Hepatocyte (in vitro differentiated cells): ENCODE measurements at places on chromosomes 12 and 14.

- H3K36me3 ChIP-seq, result no peaks in the 10 kb centered on the region
- no peaks in the 10 kb centered on the region for H3K27me3 ChIP-seq
- no peak overlapping the region for H3K27ac ChIP-seq
- H3K4me3 ChIP-seq, result no peak overlapping the region
- H3K4me1 ChIP-seq, result peaks cover 12% of the 10 kb centered on the region
These were observed 1.1 kb downstream of the ADSS1 start for GRCh38 chr14:104724981-104725771.

- no peaks in the 10 kb centered on the region for H3K36me3 ChIP-seq
- peak overlapping the region; percentile 81 for H3K27ac ChIP-seq
These were observed 390 bp downstream of the BRAP start for GRCh38 chr12:111685322-111685810.

DNA sequence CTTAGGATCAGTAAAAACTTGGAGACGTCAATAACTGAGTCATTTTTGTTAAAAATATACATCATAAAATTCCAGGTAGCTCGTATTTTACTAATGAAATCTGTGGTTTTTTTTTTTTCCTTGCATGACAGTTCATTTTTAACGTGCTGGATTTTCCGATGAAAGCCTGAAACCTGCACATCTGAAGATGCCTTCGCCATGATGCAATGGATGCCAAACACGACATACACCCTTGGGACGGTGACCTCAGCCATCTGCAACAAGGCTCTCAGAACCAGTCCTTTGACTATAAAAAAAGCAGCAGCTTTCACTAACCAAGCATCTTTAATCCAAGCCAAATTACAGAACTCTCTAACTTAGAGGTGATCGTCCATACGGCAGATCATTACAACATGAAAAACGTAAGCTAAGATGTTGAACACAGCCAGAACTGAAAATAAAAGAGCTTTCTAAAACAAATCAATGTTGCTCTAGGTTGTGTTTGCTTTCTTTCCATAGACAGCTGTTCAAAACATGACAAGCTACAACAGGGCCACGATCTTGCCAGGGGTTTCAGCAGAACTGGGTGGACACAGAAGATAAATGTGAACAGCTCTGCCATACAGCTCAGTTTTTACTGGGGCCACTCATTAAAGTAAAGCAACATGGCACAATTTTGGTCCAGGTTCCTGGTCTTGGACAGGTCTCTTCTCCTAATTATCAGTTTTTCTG lies 7.8 kb downstream of the NIN start:
- no peak overlapping the region for H3K27ac ChIP-seq
- H3K27me3 ChIP-seq, result peaks cover 39% of the 10 kb centered on the region
- no peaks in the 10 kb centered on the region for H3K36me3 ChIP-seq
- H3K4me3 ChIP-seq, result no peak overlapping the region
- DNase-seq, result no peak

DNA sequence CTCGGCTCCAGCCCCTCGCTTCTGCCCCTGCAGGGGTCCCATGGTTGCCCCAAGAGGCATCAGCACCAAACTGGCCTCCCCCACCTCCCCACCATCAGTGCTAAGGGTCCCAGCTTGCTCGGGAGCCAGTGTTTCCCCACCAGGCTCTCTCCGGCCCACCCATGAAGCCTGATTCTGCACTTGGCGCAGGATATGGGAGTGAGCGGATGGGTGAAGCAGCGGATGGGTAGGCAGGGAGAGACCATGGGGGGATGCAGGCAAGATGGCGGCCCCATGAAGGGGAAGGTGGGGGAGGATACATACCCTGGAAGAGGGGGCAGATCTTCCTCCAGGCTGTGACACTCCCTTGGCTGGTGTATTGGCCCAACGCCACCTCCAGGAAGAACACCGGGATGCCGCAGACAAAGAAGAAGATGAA lies 9.7 kb downstream of the SLC6A12 start:
- no peak for DNase-seq
- H3K4me1 ChIP-seq, result peaks cover 10% of the 10 kb centered on the region
- no peak overlapping the region for H3K27ac ChIP-seq

- peaks cover 15% of the 10 kb centered on the region for H3K4me1 ChIP-seq
- no peak overlapping the region for H3K27ac ChIP-seq
- H3K27me3 ChIP-seq, result peaks cover 11% of the 10 kb centered on the region
- no peak for DNase-seq
- no peaks in the 10 kb centered on the region for H3K36me3 ChIP-seq
- no peak overlapping the region for H3K4me3 ChIP-seq
These were observed 7.3 kb upstream of the ASIC1 start for GRCh38 chr12:50050119-50050385.

DNA sequence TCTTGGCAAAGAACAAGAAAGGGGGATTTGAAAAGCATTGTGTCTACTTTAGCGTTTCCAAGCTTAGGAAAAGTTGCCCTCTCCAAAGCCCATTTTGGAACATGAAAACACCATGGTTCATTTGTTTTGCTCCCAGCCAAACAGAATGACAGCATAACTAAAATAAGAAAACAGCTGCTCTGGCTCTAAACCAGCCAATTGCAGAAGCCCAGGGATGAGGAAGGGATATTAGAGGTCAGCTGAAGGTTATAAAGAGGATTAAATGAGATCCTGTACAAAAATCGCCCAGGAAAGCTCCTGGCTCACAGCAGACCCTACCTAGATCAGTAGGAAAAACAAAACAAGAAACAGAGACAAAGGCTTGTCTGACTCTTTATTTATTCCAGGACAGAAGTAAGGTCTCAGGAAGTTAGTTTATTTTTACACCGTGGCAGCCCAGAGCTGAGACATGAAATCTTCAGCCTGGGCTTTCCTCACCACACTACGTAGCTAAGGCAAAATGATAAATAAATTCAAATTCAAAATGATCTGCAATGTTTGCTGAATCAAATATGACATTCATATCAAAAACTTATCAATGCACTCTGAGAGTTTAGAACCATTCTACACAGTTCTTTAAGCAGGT lies 25.9 kb downstream of the SPX start:
- DNase-seq, result no peak
- H3K27me3 ChIP-seq, result no peaks in the 10 kb centered on the region
- H3K36me3 ChIP-seq, result no peaks in the 10 kb centered on the region
- no peaks in the 10 kb centered on the region for H3K4me1 ChIP-seq

GRCh38 chr12:24121911-24122310 lies 172.4 kb upstream of the SOX5 start:
- no peaks in the 10 kb centered on the region for H3K4me1 ChIP-seq
- no peak overlapping the region for H3K4me3 ChIP-seq
- H3K27ac ChIP-seq, result no peak overlapping the region
- DNase-seq, result no peak

DNA sequence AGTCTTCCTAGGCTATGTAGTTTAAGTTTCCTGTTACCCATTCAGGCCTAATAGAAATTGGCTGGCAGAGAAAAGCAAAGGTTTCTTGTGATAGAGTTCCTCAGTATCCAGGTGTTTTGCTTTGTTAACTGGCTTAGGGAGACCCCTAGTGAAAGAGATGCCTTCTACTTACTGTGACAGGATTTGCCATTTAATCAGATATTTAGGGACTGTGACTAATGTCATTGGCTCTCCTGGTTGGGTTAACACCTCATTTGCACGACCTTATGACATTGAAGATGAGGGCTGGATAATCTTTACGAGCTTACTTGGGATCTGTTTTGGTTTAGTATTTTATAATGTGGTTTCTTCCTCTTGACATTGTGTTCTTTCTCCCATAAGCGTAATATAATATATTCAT lies 5.8 kb downstream of the MON2 start:
- H3K4me1 ChIP-seq, result peaks cover 15% of the 10 kb centered on the region
- no peaks in the 10 kb centered on the region for H3K27me3 ChIP-seq
- H3K4me3 ChIP-seq, result no peak overlapping the region
- no peak for DNase-seq
- H3K27ac ChIP-seq, result no peak overlapping the region
- no peaks in the 10 kb centered on the region for H3K36me3 ChIP-seq

- H3K36me3 ChIP-seq, result no peaks in the 10 kb centered on the region
- no peaks in the 10 kb centered on the region for H3K4me1 ChIP-seq
- no peak overlapping the region for H3K27ac ChIP-seq
- no peaks in the 10 kb centered on the region for H3K27me3 ChIP-seq
- no peak overlapping the region for H3K4me3 ChIP-seq
These were observed 11.1 kb downstream of the STRAP start for GRCh38 chr12:15893260-15893659.

DNA sequence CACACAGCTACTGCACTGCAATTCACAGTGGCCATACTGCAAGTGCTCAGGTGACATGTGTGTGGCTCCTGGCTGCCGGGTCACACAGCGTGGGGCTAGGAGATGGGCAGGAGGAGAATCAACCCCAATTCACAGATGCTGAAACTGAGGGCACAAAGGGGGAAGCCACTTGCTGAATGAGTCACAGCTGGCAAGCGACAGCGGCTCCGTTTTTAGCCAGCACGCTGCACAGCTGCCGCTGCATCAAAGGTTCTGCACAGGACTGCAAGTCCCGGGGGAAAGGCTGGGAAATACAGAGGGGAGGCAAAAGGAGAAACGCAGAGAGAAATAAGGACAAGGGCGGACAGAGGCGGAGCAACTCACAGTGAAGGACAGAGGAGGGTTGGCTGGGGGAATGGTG lies 57.9 kb downstream of the KDM2B start:
- no peaks in the 10 kb centered on the region for H3K27me3 ChIP-seq
- H3K4me3 ChIP-seq, result no peak overlapping the region
- H3K27ac ChIP-seq, result no peak overlapping the region
- no peaks in the 10 kb centered on the region for H3K36me3 ChIP-seq
- DNase-seq, result no peak

- H3K27ac ChIP-seq, result no peak overlapping the region
- no peaks in the 10 kb centered on the region for H3K27me3 ChIP-seq
- H3K4me1 ChIP-seq, result no peaks in the 10 kb centered on the region
- H3K4me3 ChIP-seq, result no peak overlapping the region
These were observed 206.2 kb downstream of the FSCB start for GRCh38 chr14:44300916-44301315.

DNA sequence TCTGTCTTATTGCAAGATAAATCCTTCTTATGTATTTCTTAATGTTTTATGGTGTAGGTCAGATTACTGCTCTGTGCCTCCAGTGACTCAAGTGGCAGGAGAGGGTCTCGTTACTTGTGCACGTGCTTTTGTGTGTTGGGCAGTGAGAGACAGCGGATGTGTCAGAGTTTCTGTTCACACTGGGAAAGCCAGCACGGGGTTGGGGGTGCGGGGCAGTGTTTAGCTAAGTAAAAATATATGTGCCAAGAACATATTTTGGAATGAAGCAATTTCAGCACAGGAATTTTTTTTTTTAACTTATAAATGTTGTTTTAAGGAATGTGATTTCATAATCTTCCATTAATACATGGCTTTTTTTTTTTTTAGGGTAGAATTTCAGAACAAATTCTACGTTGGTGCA lies 4.5 kb upstream of the DNAH10 start:
- peaks cover 10% of the 10 kb centered on the region for H3K4me1 ChIP-seq
- DNase-seq, result no peak
- no peaks in the 10 kb centered on the region for H3K36me3 ChIP-seq
- H3K4me3 ChIP-seq, result no peak overlapping the region
- peaks cover under 1% of the 10 kb centered on the region for H3K27me3 ChIP-seq
- no peak overlapping the region for H3K27ac ChIP-seq

- no peaks in the 10 kb centered on the region for H3K27me3 ChIP-seq
- peaks cover 11% of the 10 kb centered on the region for H3K4me1 ChIP-seq
- H3K27ac ChIP-seq, result no peak overlapping the region
- no peaks in the 10 kb centered on the region for H3K36me3 ChIP-seq
These were observed 32.2 kb upstream of the BHLHE41 start for GRCh38 chr12:26157001-26157400.

- no peaks in the 10 kb centered on the region for H3K36me3 ChIP-seq
- no peak for DNase-seq
- H3K4me1 ChIP-seq, result no peaks in the 10 kb centered on the region
- no peak overlapping the region for H3K27ac ChIP-seq
- no peak overlapping the region for H3K4me3 ChIP-seq
These were observed 38.7 kb downstream of the DDX51 start for GRCh38 chr12:132105467-132105866.

GRCh38 chr14:99230208-99231151 lies 41.5 kb downstream of the BCL11B start:
- no peak overlapping the region for H3K4me3 ChIP-seq
- DNase-seq, result peak; percentile 55
- no peaks in the 10 kb centered on the region for H3K36me3 ChIP-seq

GRCh38 chr14:77409131-77409533 lies 14.2 kb downstream of the NOXRED1 start:
- no peak overlapping the region for H3K27ac ChIP-seq
- H3K36me3 ChIP-seq, result no peaks in the 10 kb centered on the region
- H3K4me1 ChIP-seq, result no peaks in the 10 kb centered on the region

DNA sequence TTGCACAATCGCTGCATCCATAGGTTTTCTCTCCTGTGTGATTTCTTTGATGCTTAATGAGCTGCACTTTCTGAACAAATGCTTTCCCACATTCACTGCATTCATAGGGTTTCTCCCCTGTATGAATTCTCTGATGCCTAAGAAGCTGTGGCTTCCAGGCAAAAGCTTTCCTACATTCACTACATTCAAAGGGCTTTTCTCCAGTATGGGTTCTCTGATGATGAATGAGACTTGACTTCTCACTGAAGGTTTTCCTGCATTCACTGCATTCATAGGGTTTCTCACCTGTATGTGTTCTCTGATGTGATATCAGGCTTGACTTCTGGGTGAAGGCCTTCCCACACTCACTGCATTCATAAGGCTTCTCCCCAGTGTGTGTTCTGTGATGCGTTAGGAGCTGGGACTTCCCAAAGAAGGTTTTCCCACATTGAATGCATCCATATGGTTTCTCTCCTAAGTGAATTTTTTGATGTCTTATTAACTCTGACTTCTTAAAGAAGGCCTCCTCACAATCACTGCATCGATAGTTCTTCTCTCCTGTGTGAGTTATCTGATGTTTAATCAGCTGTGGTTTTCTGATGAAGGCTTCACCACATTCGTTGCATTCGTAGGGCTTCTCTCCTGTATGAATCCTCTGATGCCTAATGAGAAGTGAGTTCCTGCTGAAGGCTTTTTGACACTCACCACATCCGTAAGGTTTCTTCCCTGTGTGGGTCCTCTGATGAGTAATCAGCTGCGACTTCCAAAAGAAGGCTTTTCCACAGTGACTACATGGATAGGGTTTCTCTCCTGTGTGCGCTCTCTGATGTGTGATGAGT lies 30.3 kb downstream of the ZNF605 start:
- H3K4me3 ChIP-seq, result peak overlapping the region; percentile 13
- peaks cover 23% of the 10 kb centered on the region for H3K36me3 ChIP-seq
- no peaks in the 10 kb centered on the region for H3K27me3 ChIP-seq

DNA sequence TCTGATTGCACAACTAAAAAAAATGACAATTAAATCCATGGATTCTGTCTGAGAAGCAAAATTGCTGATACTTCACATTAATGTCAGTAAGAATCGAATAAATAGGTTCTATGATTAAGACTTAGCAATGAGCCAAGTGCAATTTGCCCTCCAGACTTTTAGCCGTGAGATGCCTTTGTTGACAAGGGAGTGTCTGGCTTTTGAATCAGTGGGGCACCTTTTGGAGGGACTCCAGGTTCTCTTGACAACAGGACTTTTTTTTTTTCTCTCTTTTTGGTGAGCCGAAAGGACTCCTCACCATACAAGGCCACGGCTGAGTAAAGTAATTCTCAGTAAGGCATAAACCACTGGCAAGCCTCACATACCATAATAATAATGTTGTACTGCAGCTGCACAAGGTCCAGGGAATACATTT lies 4.7 kb upstream of the MDM1 start:
- H3K4me1 ChIP-seq, result peaks cover 5% of the 10 kb centered on the region
- no peaks in the 10 kb centered on the region for H3K36me3 ChIP-seq
- H3K4me3 ChIP-seq, result no peak overlapping the region
- no peak for DNase-seq
